ENCODE measurements at places on chromosomes 11 and 22.

- no peak for DNase-seq
Measured at GRCh38 chr22:17418890-17419324, 49.6 kb downstream of the CECR2 start.

DNA sequence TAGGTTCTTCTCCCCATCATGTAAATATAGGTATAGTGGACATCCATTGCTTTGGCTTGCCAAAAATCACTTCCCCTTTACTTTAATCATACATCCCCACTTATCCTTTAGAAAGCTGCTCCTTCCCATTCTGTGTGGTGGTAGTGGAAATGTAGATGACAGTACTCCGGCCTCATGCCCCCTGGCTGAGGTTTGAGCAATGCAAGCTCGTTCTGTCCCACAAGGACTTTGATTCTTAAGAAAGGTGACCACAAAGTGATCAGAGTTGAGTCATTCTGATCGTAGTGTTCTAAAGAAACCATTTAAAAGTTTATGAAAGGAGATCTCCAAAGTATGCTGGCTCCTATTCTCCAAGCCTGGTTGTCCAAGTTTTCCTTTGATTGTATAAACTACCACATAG is 10.9 kb downstream of the TUG1 start:
- no peak for DNase-seq

DNA sequence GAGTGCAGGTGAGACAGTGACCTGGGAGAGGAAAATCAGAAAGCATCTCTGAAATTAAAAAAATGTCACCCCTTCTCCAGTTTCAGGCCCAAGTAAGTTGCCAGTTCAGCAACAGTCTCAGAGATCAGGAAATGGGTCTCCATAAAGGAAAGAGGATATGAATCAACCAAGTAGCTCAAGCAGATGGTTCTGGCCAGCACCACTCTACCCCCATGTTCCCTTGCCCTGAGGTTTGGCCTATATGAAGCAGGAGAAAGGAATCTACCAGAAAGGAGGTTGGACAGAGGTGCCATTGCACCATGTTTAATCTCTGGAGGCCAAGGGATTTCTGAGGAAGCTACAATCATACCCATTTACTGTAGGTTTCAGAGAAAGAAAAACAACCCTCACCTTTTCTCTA is 7.7 kb downstream of the FZD4 start:
- DNase-seq = no peak

- no peak for DNase-seq
Measured at GRCh38 chr11:10709299-10710086, 15.9 kb upstream of the IRAG1 start.

DNA sequence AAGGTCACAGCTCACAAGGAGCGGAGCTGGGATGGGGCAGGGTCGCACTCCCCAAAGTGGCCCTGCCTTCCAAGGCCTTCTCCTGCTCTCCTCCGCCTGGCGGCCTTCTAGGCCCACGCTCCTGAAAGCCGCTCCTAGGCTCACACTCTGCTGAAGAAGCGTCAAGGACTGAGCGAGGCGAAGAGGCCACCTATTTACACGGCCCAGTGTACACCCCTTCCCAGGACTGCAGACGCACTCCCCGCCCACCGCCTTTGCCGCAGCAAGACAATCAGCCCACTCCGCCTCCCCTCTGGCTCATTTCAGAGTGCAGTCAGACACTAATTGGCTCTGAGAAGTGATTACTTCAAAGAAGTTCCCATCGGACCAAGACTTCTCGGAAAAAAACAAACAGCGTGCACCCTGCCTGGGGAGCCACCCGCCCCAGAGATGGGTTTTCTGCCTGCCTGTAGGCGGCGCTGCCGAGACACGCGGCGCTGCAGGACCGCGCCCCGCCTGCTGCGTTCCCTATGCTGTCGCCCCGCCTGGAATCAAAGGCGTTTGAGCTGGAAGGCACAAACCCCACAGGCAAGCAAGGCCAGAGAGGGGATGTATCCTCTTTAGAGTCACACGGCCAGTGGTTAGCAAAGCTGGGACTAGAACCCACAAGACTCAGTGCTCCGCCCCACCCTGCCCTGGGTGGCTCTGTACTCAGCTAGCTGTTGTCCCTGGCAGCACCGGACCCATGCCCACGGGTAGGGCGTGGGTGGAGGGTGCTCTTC is 414.8 kb downstream of the BUD13 start:
- no peak for DNase-seq

DNA sequence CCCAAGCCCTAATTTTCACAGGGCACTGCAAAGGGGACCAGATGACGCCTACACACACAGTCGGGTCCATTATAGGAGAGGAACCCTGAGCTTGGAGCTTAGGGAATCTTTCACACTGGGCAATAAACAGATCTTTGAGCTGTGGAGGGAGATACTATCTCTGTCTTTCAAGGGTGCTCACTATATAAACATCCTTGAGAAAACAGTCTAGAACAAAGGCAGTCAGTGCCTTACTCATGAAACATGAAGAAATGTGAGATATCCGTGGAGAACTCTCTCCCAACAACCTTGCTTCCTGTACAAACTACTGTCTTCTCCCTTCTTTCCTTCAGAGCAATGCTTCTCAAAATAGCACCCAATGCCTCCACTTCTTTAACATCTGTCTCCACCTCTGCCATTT is 109.0 kb upstream of the APOA1 start:
- no peak for DNase-seq

GRCh38 chr22:50608996-50609395 is 8.4 kb downstream of the MAPK8IP2 start:
- no peak for DNase-seq

DNA sequence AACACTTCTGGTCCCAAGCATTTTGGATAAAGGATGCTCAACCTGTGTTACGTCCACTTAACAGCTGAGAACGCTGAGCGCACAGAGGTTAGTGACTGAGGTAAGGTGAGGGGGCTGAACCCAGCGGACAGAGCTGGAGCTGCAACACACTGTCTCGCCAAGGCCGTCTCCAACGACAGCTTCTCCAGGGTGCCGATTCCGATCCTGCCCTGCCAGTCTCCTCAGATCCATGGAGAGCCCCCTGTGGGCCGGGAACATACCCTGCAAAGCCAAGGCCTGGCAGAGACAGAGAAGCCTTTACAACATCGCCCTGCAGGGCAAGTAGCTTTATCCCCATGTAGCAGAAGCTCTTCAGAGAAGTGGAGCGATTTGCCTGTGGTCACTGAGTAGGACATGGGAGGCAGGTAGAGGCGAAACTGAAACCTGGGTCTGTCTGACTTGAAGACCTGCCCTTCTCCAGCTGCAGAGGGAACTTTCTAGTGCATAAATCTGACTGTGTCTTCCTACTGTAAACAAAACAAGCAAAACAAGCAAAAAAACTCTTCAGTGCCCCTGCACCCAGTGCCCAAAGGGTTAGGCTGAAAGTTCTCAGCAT is 72.8 kb downstream of the SCUBE1 start:
- DNase-seq = no peak

GRCh38 chr11:11977206-11977938 is 31.1 kb downstream of the DKK3 start:
- no peak for DNase-seq

- no peak for DNase-seq
Measured at GRCh38 chr11:2099516-2100349, 39.5 kb downstream of the IGF2 start.

DNA sequence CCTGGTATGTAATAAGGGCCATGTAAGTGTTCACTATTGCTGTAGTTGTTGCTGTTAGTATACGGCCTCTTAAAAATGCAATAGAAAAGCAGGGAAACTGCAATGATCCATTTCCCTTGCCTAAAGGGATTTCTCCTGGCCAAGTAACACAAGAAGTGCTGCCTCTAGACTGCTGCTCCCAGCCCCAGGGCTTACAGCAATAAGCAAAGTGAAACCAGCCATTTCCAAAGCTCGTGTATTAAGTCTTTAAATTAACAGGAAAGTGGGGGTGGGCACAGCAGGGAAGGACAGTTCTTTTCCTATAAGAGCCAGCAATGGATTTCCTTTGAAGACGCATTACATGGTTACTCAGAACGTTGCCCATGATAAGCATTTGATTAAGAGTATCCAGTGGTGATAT is 36.9 kb upstream of the WT1 start:
- no peak for DNase-seq

DNA sequence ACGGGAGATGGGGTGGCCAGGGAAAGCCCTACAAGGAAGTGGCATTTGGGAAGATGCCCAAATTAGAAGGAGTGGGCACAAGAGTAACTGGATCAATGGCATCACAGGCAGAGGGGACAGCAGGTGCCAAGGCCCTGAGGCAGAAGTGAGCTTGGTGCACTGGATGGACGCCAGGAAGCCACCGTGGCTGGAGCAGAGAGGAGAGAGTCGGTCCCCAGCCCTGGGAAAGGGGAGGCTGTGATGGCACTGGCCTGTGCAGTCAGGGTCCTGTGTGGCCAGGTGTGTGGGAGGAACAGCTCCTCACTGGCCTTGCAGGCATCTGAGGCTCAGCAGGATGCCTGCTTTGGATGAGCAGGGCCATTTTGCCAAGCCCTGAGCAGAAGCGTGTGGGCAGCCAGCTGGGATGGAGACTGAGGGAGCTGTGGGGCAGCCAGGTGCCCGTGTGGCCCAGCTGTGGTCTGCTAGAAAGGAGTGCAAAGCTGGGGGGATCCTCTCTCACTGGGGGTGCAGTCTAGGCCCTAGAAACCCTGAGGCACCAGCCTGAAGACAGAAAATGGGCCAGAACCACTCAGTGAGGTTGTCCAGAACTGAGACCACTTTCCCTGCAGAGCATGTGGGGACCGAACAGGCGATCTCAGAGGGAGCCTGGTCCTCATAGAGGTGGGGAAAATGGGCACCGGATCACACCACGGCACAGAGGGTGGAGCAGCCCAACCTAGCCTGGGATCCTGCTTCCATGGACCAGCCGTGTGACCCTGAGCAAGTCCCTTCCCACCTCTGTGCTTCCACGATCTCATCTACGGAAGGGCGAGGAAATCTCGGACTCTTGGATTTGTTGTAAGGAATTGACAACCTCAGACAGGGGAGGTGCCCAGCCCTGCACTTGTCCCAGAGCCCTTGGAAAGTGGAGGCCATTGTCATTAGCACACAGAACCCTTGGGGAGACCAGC is 78.6 kb upstream of the RTL6 start:
- no peak for DNase-seq

GRCh38 chr11:14059491-14059890 is 97.0 kb downstream of the SPON1 start:
- DNase-seq = no peak

GRCh38 chr22:39622881-39623367 is 52.4 kb downstream of the CACNA1I start:
- peak; percentile 56 for DNase-seq

- DNase-seq = no peak
Measured at GRCh38 chr11:59225017-59225416, 12.3 kb upstream of the MPEG1 start.

DNA sequence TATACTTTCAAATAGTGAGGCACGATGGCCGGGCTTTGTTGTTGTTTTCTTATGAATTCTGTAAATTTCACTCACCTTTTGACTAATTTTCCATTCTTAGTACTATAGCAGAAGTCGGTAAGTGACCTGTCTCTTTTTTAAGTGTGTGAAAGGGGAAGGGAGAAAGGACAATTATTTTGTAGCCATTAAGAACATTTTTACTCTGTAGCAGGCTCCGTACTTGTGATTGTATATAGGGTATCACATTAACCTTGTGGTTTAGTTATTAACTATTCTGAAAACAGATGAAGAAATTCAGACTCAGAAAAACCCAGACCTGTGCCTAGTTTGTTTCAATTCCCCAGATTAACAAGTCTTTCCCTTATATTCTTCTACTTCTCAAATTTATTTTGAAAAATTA is 78.7 kb downstream of the CASP12 start:
- no peak for DNase-seq

- no peak for DNase-seq
Measured at GRCh38 chr11:35118906-35119305, 20.1 kb upstream of the CD44 start.

DNA sequence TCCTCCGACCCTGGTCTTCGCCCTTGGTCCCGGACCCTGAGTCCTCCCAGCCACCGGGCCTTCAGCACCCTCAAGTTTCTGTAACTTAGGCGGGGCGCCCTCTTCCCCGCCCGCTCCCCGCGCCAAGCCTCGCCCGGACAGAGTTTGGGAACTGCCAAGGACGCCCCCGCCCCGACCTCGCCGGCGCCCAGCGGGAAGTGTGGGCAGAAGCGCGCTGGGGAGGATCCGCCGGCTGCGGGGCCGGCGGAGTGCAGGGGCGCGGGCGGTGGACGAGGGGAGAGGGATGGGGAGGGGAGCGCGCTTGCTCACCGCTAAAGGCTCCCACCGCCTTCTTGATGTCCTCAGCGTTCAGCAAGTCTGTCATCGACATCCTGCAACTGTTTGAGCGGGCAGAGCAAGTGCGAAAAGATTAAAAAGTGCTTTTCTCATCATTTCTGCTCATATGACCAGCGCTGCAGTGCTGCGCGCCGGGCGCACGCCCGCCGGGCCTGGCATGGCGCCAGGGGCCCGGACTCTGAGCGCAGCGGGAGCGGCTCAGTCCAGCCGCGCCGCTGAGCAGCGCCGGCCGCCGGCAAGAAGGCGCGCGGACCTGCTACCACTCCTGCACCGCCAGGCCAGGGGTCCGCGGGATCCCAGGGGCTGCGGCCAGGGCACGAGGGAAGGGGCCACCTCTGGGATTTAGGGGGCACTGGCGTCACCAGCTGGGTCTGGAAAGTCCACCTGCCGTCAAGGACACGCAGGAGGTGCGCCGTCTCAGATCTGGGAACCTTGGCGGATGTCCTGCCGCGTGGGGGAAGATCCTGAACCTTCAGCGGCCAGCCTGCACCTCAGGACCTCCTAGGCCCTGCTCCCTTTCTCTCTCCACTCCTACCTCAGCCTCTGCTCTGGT is at the start of gene PVALB:
PVALB (minus strand) TSS at position 400 of the 889 bp plus-strand sequence; CDS start at position 370, 30 bp downstream.
- DNase-seq = no peak

- DNase-seq = no peak
Measured at GRCh38 chr11:27055065-27055682, 14.6 kb downstream of the BBOX1 start.

DNA sequence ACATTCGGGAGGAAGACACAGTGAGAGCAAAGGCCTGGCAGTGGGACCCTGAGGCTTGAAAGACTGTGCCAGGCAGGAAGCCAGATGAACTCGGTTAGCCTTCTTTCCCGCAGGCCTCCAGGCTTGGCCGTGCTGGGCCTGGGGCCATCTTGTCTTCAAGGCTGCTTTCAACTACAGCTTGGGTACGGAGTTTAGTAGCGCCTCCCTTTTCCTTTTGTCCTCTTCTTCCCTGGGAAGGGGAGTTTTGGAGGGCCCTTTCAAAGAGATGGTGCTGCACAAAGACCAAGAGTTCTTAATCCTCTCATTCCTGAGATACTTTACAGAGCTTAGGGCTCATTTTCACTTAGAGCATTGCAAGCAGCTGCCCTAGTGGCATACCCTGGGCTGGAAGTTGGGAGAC is 87.5 kb downstream of the TP53I11 start:
- DNase-seq = no peak

- no peak for DNase-seq
Measured at GRCh38 chr11:87473174-87473573, 435.4 kb downstream of the TMEM135 start.

DNA sequence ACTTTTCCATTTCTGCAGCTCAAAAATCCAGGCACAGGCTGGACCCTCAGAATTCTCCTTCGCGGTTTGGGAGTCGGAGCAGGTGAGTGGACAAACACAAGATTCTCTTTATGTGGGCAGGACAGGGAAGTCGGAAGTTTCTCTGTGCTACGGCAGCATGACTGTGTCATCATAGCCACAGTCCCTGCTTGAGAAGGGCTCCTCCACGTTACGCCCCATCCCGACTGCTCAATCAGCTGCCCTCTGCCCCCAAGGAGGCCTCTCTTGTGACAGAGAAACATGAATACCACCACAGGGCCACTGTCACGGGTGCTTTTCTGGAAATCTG is 89.0 kb upstream of the SHISAL1 start:
- no peak for DNase-seq

- no peak for DNase-seq
Measured at GRCh38 chr11:65420506-65420905, 2.1 kb upstream of the NEAT1 start.

Measured in activated CD8-positive, alpha-beta memory T cell treated with anti-CD3 and anti-CD28 coated beads for 1 hour (primary cell).